NCI-H1105 (cell line): ENCODE measurements at places on chromosomes 6 and 20.
A peak's percentile ranks its signal among the peaks of the same experiment; 100 is the strongest.

DNA sequence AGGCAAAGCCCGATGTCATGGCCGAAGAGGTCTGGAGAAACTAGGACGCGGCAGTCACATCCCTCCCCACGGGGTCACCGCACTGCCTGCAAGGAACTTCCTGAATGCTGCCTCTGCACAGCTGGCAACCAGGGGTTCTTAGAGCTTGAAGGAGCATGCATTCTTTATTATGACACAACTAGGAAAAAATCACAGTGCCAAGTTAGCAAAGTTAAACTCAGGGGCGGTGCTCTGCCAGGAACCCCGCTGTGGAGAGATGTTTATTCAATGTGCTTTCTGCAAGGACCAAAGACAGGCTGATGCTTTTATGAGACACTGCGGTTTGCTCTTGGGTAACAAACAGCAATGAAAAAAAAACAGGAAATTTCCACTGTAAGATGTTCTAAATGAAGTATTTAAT, 287.3 kb upstream of the FOXQ1 start:
- no peak for DNase-seq

- DNase-seq: no peak
Measured at GRCh38 chr6:108157234-108157980, 8.4 kb upstream of the NR2E1 start.

GRCh38 chr6:82166493-82166892, 81.1 kb downstream of the IBTK start:
- DNase-seq: no peak

DNA sequence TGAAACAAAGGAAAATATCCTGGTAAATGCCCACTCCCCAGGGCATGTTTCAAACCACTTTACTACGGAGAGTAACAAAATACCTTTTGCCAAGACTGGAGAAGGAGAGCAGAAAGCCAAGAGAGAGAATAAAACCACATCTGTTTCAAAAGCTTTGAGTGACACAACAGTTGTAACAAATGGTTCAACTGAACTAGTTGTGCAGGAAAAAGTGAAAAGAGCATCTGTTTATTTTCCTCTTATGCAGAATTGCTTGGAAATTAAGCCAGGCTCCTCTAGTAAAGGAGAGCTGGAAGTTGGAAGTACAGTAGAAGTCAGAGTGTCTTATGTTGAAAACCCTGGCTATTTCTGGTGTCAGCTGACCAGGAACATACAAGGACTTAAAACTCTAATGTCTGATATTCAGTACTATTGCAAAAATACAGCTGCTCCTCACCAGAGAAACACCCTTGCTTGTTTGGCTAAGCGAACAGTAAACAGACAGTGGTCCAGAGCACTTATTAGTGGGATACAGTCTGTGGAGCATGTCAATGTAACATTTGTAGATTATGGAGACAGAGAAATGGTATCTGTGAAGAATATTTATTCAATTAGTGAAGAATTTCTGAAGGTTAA, 2.6 kb downstream of the TDRD6 start:
- no peak for DNase-seq

- DNase-seq: peak; percentile 2
Measured at GRCh38 chr6:82006027-82006738, 241.4 kb downstream of the IBTK start.
